ENCODE measurements at places on chromosomes 3 and 15.

GRCh38 chr3:135216659-135217058 is 421.6 kb downstream of the EPHB1 start:
- DNase-seq = no peak

- DNase-seq = no peak
Observed at GRCh38 chr3:15645740-15646501, 44.4 kb downstream of the BTD start.

DNA sequence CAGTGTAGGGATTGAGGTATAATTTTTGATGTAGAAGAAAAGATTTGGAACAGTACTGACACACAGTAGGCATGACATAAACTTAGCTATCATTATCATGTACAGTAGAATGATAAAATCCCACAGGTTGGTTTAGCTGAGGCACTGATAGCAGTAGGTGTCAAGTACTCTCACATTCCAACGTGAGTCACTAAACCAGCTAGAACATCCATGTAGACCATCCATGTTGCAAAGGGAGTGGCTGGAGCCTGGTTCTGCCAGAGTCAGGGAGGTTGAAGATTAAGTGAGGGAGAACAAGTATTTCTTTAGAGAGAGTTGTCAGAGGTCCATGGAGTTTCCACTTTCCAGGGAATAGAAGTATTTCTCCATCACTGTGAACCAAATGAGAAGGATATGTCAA is 157.2 kb upstream of the TMEM108 start:
- DNase-seq = no peak

- no peak for DNase-seq
Observed at GRCh38 chr3:140832883-140833282, 108.8 kb upstream of the SLC25A36 start.

- DNase-seq = no peak
Observed at GRCh38 chr3:108036984-108037741, 53.7 kb downstream of the CD47 start.

DNA sequence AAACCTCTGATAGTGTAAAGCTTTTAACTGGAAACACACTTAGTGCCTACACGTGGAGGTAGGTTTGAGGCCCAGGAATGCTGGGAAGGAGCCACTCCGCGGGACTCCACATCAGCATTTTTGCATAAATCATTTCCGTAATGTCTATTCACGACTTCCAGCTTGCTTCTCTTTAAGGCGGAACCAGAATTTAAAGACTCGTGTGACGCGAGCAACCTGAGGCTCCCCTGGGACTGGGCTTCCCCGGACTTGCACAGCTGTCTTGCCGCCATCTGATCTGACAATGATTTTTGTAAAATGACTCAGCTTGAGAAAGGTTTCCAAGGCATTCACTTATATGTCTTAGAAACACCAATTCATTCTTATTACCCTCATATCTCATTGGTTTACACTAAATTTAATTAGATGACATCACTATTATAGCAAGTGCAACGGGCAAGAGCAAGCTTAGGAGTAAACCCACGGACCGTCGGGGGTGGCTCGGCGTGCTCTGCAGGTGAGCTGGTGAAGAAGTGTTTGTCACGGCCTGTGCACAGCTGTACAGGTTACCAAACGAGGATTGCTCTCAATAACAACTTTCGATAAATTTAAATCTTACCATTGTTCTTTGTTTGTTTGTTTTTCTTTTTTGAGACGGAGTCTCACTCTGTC is 95.2 kb downstream of the CHSY1 start:
- DNase-seq = no peak

DNA sequence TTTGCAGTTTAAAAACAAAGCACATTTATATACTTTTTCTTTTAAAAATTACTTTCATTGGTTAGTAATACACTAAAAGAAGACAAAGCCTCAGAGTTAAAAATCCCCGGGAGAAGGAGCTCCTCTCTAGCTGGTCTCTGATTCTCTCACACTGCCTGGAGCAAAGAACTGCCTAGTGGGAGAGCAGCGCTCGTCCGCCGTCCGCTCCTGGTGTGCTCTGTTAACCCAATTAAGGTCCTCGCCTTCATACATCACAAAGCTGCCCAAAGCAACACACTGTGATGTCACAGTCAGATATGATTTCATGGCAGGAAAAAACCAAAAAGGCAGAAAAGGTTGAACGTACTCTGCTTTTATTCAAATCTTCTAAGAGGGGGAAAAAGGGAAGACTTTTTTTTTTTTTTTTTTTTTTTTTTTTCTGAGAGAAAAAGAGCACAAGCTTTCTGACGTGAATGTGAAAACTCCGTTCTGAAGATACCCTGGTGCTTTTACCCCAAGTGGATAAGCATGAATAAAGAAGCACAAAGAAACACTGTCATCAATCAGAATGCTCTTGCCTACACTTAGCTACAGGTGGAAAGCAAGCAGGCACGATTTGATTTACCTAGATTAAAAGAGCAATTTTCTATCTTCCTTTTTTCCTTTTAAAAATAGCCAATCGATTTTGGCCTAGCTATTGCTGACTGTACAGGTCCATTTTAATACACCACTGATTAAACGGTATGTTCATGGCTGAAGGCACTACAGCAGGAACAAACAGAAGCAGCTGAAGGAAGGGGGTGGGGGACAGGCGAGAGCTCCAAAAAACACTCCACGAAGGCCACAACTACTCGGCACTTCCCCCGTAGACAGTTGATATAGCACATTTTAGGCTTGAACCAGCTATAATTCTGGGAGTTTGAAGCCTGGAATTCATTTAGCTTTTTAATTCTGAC is 115.2 kb downstream of the TIGIT start:
- DNase-seq = no peak

DNA sequence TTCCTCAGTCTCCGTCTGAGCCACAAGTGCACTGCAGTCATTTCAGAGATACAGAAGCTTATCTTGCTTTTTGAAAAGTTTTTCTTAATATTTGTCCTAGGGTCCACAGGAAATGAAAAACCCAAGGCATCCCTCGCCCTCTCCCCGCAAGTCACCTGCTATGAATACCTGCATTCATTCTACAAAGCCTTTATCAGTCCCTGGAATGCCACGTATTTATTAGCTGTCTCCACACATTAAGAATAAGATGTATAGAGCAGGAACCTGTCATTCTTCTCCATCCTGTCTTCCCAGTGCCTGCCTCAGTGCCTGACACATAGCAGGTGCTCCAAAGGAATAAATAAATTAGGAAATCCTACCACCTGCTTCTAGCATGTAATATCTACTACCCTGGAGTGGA is 73.3 kb upstream of the ICE2 start:
- DNase-seq = no peak

DNA sequence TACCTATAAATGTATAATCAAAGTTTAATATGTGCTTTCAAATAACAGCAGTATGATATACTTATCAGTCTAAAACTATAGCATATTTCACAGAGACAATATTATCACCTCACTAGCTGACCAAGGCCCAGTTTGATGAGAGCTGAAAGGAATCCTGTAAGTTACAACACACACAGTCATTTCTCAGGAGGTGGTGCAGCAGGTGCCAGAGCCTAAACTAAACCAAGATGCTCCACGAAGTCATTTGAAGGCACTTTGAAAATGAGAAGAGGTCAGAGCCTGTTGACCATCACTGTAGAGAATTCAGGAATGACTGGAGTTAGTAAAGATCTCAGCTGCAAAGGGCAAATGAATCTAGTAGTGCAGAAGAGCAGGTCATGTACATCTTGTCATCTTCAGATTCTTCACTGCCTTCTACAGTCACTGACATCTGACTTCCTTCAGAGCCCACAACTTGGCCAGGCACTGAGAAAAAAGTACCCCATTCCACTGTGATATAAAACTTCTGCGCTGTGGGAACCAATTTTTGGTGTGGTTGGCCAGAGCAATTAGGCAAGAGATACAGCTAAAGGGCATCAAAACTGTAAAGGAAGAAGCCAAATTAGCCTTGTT is 7.9 kb downstream of the GBE1 start:
- DNase-seq = no peak

DNA sequence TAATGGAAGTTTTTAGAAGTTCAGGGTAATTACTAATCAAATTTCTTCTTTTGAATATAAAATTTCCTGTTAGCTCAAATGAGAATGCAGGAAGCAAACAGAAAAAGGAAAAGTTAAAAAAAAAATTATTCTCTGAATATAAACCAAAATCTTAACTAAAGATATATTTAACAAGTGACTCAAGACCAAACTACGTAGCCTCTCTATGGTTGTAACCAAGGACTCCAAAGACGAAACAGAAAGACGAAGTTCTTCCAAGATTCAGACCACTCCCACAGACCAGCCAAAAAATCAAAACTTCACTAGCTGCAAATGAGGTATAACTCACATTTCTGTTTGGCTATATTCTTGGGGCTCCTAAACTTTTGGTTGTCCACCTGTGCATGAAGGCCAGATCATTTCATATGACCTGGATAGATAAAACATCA is 846.5 kb upstream of the ALCAM start:
- no peak for DNase-seq

GRCh38 chr3:42876940-42877720 is 1.5 kb upstream of the CYP8B1 start:
- DNase-seq = no peak

- no peak for DNase-seq
Observed at GRCh38 chr3:126316031-126316461, 41.2 kb downstream of the KLF15 start.

DNA sequence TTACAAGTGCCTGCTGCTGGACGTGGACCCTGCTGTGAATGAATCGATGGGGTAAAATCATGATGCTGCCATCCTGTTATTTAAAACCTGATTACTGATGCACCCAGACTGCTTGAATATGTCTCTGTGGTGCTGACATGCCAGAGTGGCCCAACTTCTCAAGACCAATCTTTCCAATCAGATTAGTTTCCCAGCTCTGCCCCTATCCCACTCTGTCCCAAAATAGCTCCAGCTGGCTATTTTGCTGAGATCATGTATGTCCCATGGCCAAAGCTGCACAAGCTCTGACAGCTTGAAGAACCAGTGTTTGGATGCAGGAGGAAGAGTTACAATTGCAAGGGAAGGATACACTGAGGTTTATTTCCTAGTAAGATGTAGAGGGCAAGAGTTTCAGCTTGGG is 153.6 kb downstream of the TMEM108 start:
- DNase-seq = no peak

DNA sequence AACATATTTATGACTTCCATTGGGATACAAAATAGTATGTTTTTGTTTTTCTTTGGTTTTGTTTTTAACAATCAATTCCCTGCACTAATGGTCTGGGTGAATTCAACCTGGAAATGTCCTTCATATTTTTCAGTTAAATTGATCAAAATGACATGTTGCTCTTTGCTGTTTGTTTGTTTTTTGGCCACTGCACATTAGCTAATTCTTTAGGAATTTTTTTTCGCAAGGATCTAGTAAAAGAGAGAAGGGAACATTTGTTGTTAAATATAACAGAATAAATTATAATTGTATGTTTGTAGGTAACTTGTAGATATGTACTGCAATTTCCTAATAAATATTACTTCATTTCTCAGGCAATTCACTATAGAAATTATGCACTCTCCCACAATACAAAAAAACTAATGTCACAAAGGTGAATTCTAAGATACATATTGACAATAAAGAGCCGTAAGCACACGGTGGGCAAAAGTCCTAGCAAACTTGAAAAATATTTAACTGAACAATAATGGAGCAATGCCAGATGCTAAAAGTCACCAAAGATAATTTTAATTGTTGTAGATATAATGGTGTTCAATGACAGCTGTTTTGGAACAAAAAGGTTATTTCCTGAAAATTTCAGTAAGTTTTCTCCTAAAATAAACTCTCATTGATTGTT is 21.4 kb upstream of the PPARG start:
- DNase-seq = no peak

DNA sequence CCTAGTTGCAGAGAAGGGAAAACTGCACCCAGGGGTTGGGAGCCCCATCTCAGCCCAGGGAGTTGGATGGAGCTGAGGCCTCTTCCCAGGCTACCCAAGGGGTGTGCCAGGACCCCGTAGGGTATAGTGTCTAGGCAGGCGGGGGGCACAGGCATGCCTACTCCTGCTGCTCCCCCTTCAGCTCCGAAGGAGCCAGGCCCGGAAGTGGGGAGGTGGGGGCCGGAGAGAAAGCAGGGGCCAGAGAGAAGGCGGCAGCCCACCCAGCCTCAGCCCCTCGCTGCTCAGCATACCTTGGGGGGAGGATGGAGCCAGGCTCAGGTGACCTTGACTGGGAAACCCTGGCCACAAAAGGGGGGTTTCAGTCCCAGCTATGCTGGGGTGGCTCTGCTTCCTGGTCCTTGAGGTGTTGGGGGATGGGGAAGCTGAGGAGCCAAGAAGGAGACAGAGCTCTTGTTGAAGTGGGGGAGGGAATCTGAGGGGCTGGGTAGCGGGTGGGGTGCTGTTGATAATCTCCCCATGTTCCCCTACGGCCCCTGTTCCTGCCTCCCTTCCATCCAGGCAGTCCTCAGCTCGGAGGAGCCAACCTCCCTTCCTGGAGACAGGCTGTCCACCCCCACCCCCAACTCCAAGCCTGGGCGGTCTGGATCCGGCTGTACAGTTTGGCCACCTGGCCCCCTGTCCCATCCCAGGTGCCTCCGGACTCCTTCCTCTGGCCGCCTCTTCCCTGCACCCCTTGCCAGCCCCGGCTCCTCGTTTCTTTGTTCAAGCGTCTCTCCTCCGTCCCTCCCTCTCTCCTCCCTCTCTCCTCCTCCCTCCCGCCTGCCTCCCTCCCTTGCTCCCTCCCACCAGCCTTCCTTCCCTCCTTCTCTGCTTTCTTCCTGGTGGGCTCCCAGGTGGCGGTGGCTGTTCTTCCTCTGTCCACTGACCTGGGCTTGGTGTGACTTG is 1.7 kb downstream of the SEMA3F start:
- no peak for DNase-seq

- no peak for DNase-seq
Observed at GRCh38 chr3:16372362-16373292, 107.6 kb downstream of the OXNAD1 start.

DNA sequence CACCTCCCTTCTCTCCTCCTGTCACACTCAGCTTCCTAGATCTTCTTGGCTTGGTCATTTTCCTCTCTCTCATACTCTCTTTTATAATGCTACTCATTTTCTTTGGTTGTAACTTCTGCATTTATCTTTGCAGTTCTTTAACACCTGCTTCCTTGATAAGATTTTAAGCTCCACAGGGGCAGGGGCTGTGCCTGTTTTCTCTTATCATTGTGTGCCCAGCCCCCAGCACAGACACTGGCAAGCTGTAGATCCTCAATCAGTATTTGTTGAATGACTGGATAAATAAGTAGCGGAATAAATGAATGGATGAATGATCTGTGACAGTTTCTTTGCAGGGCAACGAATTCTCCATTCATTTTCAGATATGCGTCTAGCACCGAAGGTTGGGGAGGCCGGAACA is 64.3 kb upstream of the MEX3B start:
- DNase-seq = no peak
